ENCODE measurements at places on chromosomes 16 and 17.

DNA sequence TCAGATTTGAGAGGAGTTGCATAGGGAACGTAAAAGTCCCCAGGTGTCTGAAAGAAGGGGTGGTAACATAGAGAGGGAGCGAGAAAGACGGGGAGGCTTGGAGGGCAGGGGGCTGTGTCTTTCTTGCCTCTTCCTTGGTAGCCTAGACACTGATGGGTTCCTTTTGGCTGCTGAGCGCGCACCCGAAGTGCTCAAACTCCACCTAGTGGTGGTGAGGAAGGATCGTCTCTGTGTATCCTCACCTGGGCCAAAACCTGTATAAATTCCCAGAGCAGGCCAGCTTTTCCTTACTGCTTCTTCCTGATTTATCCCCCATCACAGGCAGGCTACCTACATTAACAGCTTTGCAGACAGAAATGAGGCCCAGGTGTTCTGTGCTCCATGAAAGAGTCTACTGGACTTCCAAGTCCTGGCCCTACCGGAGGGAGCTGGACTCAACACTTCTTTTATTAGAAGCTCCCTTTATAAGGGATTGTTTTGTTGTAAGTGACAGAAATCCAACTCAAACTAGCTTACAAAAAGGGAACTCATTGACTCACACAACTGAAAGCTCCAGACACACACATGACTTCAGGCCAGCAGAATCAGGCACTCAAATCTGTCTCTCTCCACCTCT lies 5.5 kb upstream of the SLC25A35 start:
- peak; percentile 83 for DNase-seq

- no peak for DNase-seq
These were observed 26.4 kb upstream of the SPNS2 start for GRCh38 chr17:4472286-4472685.

GRCh38 chr17:45108595-45109521 lies 23.5 kb downstream of the PLCD3 start:
- DNase-seq: no peak

GRCh38 chr16:20268409-20268808 lies 58.9 kb downstream of the GP2 start:
- DNase-seq: no peak

GRCh38 chr17:41534899-41535546 lies 6.9 kb upstream of the KRT19 start:
- DNase-seq: no peak

GRCh38 chr17:76579281-76579680 lies 6.4 kb downstream of the ST6GALNAC2 start:
- DNase-seq: no peak

DNA sequence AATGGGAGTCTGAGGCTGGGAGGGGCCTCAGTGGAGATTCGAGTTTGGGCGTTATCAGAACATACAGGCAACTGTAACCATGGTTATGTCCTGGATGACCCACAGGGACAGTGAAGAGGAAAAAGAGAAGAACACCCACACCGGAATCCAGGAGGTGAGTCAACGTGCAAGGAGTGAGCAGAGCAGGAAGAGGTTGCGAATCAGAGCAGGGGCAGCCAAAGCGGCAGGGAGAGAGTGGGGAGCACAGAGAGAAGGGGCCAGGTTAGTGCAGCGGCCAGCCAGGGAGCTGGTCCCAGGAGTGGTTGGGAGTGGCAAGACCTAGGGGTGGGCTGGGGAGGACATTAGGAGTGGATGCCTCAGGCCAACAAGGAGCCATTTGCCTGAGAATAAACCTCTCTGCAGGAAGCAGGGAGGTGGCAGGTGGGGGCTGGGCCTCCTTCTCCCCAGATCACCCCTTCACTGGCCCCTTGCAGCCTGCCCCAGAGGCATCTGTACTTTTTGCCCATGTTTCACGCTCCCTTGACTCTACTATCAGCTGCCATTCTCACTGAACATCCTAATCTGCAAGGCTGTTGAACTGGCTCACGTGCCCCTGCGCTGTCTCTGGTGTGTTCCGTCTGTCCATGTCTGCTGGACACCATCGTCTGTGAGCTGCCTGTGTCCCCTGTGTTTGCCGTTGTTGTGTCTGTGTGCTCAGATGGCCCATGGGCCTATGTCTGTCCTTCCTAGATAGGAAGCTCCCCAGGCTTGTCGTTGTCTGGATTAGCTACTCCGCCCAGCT lies 5.1 kb downstream of the KRT13 start:
- no peak for DNase-seq

DNA sequence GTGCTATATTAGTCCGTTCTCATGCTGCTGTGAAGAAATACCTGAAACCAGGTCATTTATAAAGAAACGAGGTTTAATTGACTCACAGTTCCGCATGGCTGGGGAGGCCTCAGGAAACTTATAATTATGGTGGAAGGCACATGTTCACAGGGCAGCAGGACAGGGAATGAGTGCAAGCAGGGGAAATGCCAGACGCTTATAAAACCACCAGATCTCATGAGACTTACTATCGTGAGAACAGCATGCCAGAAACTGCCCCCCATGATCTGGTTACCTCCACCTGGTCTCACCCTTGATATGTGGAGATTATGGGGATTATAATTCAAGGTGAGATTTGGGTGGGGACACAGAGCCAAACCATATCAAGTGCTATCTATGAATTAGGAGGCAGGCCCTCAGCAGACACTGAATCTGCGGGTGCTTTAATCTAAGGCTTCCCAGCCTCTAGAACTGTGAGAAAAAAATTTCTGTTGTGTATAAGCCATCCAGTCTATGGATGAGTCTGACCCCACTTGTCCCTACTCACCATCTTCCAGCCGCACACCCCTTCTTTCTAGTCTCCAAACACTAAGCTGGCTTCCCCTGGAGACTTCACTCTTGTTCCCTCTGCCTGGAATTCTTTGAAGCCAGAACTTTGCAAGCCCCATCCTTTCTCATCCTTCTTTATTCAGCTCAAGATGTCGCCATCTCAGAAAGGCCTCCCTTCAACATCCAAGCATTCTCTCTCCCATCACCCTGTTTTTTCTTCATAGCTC lies 772 bp upstream of the NUP93 start:
- no peak for DNase-seq

DNA sequence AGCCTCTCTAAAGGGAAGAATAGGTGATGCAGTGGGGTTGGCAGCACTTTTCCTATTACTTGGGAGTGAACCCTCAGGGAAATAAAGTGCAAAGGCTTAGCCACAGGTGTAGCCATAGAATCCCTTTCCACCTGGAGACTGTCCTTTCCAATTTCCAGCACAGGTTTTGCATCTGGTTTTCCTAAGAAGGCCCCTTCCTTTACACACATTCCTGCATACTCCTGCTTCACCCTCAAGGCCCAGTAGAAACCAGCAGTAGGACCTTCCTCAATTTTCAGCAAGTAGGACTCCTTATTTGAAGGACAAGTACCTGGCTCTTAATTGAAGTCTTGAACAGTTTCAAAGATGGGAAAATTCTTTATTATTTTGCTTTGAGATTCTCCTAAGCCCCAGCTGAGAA lies 171.8 kb upstream of the TBX2 start:
- no peak for DNase-seq

GRCh38 chr16:81630635-81631031 lies 148.5 kb upstream of the PLCG2 start:
- DNase-seq: no peak

DNA sequence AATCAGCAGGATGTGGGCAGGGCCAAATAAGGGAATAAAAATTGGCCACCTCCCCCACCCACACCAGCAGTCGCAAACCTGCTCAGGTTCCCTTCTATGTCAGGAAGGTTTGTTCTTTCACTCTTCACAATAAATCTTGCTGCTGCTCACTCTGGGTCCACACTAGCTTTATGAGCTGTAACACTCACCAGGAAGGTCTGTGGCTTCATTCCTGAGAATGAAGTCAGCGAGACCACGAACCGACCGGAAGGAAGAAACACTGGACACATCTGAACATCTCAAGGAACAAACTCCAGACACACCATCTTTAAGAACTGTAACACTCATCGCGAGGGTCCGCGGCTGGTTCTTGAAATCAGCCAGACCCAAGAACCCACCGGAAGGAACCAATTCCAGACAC lies 115.5 kb upstream of the TBX2 start:
- DNase-seq: no peak

- DNase-seq: no peak
These were observed 25.4 kb downstream of the ACLY start for GRCh38 chr17:41893384-41893783.

GRCh38 chr16:48099455-48099854 lies 56.3 kb downstream of the ABCC12 start:
- DNase-seq: no peak

DNA sequence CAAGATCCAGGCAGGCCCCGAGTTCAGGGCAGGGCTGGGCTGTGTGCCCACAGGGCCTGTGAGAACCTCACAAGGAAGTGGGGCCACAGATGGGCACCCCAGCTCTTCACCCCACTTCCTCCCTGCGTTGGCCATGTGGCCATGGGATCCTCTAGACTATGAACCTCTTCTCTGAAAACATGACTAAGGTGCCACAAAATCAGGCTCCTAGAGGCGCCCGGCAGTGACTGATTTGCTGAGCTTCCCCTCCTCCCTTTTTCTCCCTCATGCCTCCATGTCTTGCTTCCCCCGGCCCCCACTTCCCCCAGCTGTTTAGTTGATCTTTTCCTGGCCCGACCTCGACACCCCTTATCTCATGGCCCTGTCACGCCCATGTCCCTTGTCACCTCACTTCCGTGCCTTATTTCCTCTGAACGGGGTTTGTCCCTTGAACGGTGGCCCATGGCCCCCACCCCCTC lies 87.1 kb downstream of the KCNJ12 start:
- no peak for DNase-seq

DNA sequence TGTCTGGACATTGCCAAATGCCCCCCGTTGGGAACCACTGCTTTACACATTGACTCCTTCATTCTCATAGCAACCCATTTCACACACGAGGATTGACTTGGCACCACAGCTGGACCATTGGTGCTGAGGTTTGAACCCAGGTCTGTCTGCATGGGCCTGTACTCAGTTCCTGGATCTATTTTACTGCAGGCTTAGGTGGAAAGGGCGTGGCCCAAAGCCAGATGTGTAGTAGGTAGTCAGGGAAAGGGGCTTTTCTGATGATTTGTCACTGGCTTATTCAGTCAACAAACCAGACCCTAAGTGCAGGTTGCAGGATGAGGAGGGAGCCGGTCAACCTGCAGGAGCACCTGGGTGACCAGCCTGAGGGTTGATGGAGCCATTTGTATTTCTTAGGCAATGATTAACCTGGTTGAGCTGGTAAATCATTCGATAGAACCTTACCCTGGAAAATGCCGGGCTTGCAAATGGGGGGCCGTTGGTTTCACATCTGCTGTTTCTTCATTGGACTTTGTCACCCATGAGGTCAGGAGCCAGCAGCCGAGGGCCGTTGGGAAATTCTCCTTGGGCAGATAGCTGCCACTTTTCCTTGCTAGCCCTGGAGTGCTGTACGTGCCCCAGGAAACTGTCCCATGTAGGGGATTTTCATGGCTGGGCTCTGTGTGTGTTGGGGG lies 104.4 kb downstream of the CMIP start:
- DNase-seq: no peak

- no peak for DNase-seq
These were observed 34.2 kb upstream of the APPBP2 start for GRCh38 chr17:60559995-60560859.

- DNase-seq: no peak
These were observed 43.4 kb downstream of the METTL16 start for GRCh38 chr17:2468270-2468669.

- no peak for DNase-seq
These were observed 16.5 kb downstream of the NMT1 start for GRCh38 chr17:45077643-45078042.

- no peak for DNase-seq
These were observed 10.6 kb upstream of the SUZ12 start for GRCh38 chr17:31926100-31926729.

GRCh38 chr16:589658-590187 lies at the start of gene RAB40C:
Gene RAB40C, plus strand, starts transcription at chr16:590066. Its CDS starts 226 bp downstream, at chr16:590292.
- DNase-seq: peak; percentile 99

DNA sequence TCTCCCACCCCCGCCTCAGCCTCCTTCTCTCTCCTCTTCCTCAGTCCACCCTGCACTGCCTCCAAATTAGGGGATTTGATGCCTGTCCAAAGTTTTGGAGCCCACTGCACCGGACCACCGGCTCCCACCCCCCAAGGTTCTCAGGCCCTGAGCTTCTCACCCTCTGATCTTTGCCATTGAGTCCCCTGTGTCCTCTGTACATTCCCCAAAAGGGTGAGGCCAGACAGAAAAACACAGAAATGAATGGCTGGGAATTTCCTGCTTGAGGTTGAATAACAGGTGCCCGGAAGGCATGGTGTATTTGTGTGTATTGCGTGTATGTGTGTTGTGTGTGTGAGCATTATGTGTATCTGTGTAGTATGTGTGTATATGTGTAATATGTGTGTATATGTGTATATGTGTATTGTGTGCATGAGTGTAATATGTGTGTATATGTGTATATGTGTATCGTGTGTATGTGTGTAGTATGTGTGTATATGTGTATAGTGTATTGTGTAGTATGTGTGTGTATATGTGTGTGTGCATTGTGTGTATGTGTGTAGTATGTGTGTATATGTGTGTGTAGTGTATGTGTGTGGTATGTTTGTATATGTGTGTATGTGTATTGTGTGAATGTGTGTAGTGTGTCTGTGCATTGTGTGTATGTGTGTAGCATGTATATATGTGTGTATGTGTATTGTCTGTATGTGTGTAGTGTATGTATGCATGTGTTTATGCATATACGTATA lies 16.0 kb upstream of the CCL17 start:
- no peak for DNase-seq

DNA sequence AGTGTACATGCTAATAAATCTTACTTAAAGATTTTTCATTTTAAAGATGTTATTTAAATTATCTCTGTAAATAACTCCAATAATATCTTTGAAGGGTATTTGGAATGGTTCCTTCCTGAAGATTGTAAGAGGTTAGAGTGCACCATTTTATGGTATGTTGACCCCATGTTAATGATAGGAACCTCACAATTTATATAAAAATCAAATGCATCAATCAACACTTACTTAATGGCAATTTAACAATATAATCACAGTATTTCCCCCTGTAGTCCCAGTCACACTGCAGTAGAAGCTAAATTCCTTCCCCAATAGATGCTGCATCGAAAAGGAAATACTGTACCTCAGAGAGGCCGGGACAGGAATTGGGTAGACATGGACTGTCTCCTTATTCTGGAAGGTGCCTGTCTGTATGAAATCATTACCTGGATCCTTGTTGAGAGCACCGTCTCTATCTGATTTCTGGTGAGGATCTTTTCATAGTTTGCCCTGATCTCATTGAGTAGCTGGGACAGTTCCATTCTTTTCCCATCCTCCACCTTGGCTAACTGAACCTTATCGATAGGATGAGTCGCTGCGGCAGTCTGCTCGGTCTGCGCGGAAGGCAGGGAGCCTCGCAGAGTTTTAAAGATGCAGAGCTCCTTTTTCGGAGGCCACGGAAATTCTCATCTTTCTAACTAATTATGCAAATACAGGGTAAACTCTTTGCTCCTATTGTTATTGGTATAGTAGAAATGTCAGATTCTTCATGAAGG lies at the start of gene KRT222:
TSS of gene KRT222 (minus strand) at position 596 of the 752 bp plus-strand sequence. CDS start at position 518, 78 bp downstream.
- no peak for DNase-seq

DNA sequence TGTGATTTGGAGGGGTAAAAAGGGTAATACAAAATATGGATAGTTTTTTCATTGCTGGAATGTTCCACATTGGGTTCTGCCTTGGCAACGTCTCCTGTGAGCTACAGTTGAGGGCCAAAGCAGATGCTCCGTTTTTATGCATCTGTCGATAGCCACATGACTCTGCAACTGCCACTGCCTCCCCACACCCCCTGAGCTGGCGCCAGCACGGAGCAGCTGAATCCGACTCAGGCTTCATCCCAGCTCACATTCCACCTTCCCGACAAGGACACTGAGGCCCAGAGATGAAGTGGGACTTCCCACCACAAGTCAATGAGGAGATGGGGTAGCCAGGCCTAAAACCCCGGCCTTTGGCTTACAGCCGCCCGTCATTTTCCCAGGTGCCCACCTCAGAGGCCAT lies 334.1 kb downstream of the CDH13 start:
- no peak for DNase-seq
